Activated effector memory CD4-positive, alpha-beta T cell treated with Interleukin-2 at 50 U/mL for 16 hours (primary cell): ENCODE measurements at places on chromosomes 3 and 15.

- no peak for DNase-seq
These were observed 188.5 kb downstream of the GHSR start for GRCh38 chr3:172259726-172260248.

DNA sequence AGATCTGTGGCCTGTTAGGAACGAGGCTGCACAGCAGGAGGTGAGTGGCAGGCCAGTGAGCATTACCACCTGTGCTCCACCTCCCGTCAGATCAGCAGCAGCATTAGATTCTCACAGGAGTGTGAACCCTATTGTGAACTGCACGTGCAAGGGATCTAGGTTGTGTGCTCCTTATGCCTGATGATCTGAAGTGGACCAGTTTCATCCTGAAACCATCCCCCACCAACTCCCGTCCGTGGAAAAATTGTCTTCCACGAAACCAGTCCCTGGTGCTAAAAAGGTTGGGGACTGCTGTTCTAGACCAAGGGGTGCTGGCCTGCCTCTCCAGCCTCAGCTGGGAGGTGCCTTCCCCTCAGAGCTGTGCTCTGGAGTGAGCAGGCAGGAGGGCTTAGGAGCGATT is 61.4 kb downstream of the RPLP1 start:
- no peak for DNase-seq

DNA sequence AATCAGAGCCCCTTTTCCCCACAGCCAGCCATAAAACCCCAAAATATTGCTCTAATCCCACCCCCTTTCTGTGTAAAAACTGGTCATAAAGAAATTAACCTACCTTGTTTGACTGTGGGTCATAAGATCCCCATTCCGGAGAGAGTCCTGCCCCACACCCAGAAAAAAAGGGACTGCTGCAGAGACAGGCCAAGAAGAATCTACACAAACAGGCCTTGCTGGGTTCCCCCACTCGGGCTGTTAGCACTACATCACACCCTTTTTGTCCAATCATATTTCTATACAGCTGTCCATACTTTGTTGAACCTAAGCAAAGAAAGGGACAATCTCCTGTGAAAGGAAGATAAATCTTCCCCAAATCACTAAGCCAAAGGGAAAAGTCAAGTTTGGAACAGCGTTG is 84.4 kb upstream of the MFGE8 start:
- no peak for DNase-seq

- DNase-seq, result no peak
These were observed 108.6 kb upstream of the MRPS22 start for GRCh38 chr3:139235192-139235591.

DNA sequence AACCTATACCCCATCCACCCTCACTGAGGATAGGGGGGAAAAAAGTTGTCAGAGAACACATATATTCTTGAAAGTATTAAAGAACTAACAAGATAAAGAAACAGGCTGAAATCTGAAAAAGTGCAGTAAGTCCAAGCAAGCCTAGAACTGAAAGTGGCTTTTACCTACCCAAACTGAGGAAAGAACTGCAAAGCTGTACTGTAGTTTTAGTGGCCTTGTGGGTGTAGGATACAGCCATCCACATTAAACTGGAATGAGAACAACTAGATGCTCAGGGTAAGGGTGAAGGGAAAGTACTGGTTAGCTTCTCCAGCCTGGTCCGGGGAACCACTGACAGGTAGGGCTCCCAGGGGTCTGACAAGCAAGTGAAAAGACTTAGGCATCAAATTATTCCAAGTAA is 10.1 kb downstream of the UBP1 start:
- DNase-seq, result no peak

DNA sequence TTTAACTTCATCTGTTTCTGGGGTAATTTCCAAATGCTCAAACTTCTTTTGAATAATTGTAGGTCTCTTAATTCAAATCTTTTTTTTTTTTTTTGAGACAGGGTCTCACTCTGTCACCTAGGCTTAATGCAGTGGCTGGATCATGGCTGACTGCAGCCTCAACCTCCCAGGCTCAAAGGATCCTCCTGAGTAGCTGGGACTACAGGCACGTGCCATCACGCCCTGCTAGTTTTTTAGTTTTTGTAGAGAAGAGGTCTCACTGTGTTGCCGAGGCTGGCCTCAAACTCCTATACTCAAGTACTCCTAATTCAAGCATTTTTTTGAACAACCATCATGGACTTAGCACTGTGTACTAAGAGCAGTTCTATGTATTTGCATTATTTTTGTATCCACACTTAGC is 3.8 kb upstream of the SIAH2 start:
- no peak for DNase-seq

GRCh38 chr3:123444023-123444422 is 4.9 kb downstream of the ADCY5 start:
- no peak for DNase-seq

- no peak for DNase-seq
These were observed 63.1 kb upstream of the UBE3A start for GRCh38 chr15:25501828-25502446.

GRCh38 chr3:131393051-131393450 is 11.5 kb downstream of the NUDT16 start:
- DNase-seq, result no peak

GRCh38 chr3:21573291-21573690 is 177.7 kb downstream of the ZNF385D start:
- no peak for DNase-seq

- no peak for DNase-seq
These were observed 55.0 kb upstream of the ZNF280D start for GRCh38 chr15:56788359-56788758.

DNA sequence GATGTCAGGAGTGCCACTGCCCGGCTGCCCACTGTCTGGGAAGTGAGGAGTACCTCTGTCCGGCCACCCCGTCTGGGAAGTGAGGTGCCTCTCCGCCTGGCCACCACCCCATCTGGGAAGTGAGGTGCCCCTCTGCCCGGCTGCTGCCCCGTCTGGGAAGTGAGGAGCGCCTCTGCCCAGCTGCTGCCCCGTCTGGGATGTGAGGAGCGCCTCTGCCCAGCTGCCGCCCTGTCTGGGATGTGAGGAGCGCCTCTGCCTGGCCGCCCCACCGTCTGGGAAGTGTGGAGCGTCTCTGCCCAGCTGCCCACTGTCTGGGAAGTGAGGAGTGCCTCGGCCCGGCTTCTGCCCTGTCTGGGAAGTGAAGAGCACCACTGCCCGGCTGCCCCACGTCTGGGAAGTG is 3.3 kb downstream of the COX17 start:
- no peak for DNase-seq

- DNase-seq, result no peak
These were observed 108.8 kb upstream of the SAMMSON start for GRCh38 chr3:69890691-69891090.

GRCh38 chr15:40859206-40859851 is 14.7 kb downstream of the RHOV start:
- DNase-seq, result peak; percentile 64

DNA sequence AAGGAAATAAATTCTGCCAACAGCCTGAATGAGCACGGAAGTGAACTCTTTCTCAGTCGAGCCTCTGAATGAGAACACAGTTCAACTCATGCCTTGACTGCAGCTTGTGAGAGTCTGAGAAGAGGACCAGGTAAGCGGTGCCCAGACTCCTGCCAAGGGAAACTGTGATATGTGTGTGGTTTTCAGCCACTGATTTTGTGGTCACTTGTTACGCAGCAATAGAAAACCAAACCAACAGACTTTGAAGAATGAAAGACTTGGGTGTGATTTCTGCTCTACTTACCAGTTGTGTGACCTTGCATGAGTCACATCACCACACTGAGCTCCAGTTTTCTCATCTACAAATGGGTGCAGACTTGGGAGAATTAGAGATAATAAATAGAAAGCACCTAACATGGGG is 30.6 kb upstream of the FAM107A start:
- DNase-seq, result no peak

GRCh38 chr3:97687734-97688133 is 76.8 kb upstream of the ARL6 start:
- no peak for DNase-seq

DNA sequence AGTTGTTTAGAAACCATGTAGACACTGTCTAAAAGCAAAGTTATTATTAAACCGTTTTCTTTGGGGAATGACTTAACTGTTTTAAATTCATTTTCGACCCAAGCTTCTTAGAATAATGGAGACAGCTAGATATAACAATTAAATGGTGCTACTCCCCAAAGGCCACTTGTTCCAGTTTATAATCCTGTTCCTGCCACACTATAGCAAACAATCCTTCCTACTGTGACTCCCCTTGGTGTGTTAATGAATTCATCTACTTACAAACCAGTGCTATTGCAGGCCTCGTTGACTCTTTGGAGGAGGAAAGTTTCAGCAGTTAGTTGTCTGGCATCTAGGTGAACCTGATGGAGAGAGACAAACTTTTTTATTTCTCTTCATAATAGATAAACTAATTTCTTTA is 25.2 kb upstream of the CLSTN2 start:
- DNase-seq, result no peak

GRCh38 chr15:59280855-59281254 is 74.2 kb downstream of the LDHAL6B start:
- DNase-seq, result no peak

DNA sequence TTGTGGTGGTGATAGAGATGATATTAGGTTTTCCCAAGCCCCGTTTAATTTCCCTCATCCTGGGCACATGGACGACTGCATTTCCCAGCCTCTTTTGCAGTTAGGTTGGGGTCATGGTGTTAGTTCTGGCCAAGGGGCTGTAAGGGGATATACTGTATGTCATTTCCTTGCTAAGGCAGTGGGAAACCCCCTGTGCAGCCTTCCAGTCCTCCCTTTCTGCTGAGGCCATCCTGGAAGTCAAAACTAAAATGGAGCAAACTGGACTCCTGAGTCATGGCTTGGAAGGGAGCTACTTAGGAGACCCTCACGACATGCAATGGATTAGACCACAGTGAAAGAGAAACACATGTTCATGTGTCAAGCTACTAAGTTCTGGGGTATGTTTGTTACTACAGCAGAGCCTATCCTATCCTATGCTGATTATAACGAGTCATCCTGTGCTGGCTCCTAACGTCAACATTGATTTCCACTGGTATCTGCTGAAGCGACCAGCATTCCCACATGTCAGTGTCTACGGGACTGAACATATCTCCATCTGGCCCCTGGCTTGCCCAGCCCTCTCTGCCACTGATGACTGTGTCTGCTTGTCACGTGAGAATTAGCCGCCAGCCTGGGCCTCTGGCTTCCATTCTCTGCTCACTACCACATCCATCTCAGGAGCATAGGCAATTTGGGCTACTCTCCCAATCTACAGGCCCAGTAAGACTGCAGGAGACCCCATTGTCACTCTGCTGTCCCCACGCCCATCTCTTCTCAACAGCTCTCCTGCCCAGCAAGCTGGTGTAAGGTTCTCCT is 85.6 kb upstream of the MEF2A start:
- no peak for DNase-seq

GRCh38 chr3:168996622-168997021 is 666.9 kb downstream of the MECOM start:
- no peak for DNase-seq

DNA sequence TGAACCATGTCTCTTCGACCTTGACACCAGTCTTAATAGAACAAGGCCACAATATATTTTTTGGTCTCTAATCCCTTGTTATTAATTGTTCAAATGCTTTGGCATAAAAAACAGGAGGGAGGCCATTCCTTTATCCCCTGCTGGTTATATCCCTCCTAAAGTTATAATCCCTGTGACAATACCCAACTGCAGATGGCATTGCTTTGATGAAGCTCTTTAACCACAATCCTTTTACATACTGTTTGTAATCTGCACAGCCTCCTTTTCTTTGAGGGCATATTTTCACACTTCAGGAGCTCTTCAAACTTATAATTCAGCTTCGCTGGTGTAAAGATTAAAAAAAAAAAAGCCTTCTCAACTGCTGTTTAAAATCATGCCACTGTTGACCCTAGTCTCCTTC is 919.0 kb downstream of the EPHA3 start:
- DNase-seq, result no peak

DNA sequence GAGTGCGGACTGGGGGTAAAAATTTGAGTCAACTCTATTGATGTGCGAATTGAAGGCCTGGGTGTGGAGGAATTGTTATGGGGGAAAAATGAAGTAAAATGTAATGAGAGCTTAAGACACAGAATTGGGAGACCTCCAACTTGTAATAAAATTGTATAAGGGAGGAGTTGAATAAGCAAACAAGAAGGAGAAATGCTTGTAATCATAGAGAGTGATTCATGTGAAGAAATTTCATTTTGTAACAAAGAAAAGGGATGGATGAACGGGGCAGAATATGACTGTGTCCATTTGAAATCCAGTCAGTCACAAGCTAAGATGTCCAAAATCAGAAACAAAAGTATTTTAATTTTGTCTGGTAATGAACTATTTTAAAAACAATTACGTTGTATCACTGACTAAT is 552.3 kb downstream of the NAALADL2 start:
- DNase-seq, result no peak

- no peak for DNase-seq
These were observed 58.8 kb downstream of the SMARCC1 start for GRCh38 chr3:47722859-47723258.

GRCh38 chr15:60396560-60396957 is 1.2 kb downstream of the ANXA2 start:
- no peak for DNase-seq

GRCh38 chr3:52558436-52558835 is 22.0 kb downstream of the UQCC5 start:
- DNase-seq, result no peak

DNA sequence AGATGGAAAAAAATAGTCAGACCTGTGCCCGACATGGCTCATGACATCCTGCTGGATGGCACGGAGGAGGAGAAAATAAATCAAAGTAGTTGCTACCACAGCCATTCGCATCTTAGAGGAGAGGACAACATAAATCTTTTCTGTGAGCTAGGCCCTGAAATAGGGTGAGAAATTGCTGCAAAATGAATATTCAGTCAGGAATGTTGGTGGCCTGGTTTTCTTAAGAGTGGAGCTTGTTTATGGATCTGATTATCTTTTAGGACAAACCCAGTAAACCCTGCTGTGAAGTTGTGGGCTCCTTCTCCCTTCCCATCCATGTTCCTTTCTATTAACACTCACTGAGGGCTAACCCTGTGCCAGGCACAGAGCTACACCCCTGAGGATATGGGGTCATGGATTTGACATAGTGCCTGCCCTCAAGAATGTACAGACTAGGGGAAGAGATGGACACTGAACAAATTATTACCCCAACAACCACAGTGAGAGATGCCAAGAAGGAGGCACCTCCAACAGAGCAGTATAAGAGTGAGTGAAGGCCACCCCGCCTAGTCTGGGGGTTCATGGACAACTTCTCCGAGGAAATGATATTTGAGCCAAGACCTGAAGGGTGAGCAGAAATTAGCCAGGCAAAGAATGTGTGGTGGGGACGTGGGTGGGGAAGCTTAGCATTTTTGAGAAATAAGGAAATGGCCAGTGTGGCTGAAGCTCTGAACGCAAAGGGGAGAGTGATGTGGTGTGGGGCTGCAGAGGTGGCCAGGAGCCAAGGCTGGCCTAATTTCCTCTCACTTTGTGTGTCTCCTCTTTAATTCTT is 68.9 kb upstream of the ARL8B start:
- DNase-seq, result no peak

DNA sequence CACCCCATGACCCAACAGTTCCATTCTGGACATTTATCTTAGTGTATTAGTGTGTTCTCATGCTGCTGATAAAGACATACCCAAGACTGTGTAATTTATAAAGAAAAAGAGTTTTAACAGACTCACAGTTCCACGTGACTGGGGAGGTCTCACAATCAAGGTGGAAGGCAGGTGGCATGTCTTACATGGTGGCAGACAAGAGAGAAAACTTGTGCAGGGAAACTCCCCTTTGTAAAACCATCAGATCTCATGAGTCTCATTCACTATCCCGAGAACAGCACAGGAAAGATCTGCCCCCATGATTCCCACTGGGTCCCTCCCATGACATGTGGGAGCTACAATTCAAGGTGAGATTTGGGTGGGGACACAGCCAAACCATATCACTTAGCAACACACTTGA is 21.6 kb upstream of the GPD1L start:
- DNase-seq, result no peak

- no peak for DNase-seq
These were observed 634.1 kb upstream of the TBL1XR1 start for GRCh38 chr3:177831361-177831760.
